ENCODE measurements at places on chromosomes 12 and 14.
A peak's percentile ranks its signal among the peaks of the same experiment; 100 is the strongest.

DNA sequence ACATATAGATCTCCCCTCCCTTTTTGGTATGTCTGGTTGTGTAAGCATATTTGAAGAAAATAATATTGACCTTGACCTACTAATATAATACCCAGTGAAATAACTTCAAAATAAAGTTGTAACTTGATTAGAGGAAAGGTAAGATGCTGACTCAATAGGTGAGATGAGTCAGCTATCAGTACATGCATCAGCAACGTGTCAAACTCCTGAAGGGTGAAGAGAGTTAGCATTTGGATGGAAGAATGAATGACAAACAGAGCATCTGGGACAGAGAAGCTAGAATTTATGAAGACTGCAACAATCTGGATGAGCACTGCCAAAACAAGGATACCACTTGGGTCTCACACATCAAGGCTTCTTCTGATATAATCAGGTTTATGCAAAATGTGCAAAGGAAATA is 74.9 kb downstream of the PPP2R5E start:
- no peak for DNase-seq
- no peak overlapping the region for H3K4me3 ChIP-seq
- no peak overlapping the region for H3K27ac ChIP-seq
- H3K36me3 ChIP-seq, result peaks cover 2% of the 10 kb centered on the region
- H3K27me3 ChIP-seq, result no peaks in the 10 kb centered on the region

DNA sequence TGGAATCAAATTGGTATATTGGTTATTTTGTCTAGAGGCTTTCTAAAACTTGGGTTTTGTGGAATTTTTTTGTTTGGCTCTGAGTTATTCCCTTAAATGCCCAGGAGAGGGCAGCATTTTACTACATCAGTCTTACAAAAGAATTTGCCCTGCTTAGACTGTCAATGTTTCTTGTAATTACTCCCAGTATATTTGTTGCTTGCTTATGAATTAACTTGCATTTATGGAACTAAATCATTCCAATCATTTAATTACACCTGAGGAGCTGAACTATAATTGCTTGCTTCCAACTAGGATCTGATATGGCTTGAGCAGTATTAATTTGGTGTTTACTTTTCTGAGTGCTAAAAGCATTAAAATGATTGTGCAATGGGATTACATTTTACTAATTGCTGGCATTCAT is 48.7 kb downstream of the MIPOL1 start:
- DNase-seq, result no peak
- no peak overlapping the region for H3K4me3 ChIP-seq
- no peaks in the 10 kb centered on the region for H3K27me3 ChIP-seq
- H3K27ac ChIP-seq, result no peak overlapping the region

DNA sequence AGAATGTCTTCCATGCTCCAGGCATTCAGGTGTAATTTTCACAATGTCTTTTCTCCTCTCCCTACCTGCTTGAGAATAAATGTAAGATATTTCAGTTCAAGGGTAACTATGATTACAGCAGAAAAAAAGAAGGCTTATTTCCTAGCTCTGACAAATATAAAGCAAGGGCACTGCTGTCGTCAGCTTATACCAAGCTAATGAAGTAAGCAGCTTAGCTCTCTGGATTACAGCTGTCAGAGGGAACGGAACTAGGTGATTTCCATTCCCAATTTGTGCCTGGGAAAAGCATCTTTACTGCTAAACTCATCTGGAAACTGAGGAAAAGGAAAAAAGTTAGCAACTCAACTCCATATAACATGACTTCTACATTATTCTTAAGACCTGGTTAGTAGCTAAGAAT is 56.5 kb downstream of the ZFYVE26 start:
- no peaks in the 10 kb centered on the region for H3K4me1 ChIP-seq
- no peak overlapping the region for H3K27ac ChIP-seq
- H3K36me3 ChIP-seq, result peaks cover 33% of the 10 kb centered on the region
- DNase-seq, result no peak
- no peak overlapping the region for H3K4me3 ChIP-seq
- no peaks in the 10 kb centered on the region for H3K27me3 ChIP-seq

GRCh38 chr12:29565727-29566126 is 68.2 kb upstream of the OVCH1 start:
- no peaks in the 10 kb centered on the region for H3K36me3 ChIP-seq
- no peak overlapping the region for H3K4me3 ChIP-seq
- no peaks in the 10 kb centered on the region for H3K4me1 ChIP-seq
- H3K27me3 ChIP-seq, result peaks cover 43% of the 10 kb centered on the region
- no peak for DNase-seq

DNA sequence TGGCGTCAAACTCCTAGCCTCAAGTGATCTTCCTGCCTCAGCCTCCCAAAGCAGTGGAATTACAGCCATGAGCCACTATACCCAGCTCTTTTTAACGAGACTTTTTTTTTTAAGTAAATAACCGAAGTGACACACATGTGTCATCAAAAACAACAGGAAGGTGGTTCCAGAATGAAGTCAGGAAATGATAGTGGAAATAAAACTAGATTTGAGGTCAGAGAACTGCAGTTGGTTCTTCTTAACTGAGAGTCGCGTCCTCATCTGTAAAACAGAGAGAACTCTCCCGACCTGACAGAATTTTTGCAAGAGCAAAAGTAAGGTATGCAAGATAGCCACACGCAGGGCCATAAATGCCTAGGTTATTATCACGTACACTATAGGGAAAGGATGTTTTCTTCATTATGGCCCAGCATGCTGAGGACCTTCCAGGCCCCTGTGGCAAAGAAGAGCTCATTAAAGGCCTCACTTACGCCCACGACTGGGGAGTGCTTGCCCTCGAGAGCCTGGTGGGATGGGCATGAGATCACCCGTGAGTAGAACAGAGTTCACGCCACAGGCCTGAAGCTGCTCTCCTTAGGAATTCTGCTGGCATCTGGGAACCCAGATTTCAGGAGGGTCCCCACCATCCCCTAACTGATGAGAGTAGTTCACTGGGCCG is 67.2 kb downstream of the SCARB1 start:
- no peaks in the 10 kb centered on the region for H3K36me3 ChIP-seq
- H3K27ac ChIP-seq, result no peak overlapping the region
- H3K4me3 ChIP-seq, result no peak overlapping the region
- no peak for DNase-seq

DNA sequence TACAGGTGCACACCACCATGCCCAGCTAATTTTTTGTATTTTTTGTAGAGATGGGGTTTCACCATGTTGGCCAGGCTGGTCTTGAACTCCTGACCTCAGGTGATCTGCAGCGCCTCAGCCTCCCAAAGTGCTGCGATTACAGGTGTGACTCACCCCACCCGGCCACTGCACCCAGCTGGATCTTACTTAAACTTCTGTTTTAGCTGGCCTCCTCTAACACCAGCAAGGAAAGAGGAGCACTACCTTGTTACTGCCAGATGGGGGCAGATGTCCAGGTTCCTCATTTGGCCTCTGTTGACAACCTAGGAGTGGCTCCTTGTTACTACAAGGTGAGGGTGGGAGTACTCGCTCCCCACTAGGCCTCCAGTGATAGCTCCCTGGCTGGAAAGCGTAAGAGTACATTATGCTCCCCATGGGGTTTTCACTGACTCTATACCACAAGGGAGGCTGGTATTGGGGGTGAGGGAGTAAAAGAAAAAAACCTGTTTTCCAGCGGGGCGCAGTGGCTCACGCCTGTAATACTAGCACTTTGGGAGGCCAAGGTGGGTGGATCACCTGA is 13.2 kb upstream of the ARF6 start:
- peaks cover 9% of the 10 kb centered on the region for H3K4me1 ChIP-seq
- no peak overlapping the region for H3K4me3 ChIP-seq
- H3K27me3 ChIP-seq, result no peaks in the 10 kb centered on the region
- DNase-seq, result peak; percentile 48
- peak overlapping the region; percentile 59 for H3K27ac ChIP-seq

DNA sequence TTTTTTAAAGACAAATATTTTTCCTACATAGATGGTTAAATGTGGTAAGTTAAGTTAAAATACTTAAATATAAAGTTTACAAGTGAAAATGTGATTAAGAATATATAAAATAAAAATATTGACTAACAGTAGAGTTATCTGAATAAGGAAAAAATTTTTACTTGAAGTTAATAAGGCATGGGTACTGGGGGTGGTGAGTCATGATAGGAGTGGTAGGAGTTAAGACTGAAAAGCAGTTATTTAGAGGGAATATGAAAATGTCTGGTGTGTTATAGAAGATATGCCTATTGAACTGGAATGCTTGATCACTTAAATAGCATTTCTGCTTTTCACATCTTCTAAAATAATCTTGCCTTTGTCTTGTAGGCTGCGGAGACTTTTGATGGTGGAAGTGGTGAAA is 68.7 kb downstream of the CCDC91 start:
- no peak overlapping the region for H3K27ac ChIP-seq
- DNase-seq, result no peak
- peaks cover under 1% of the 10 kb centered on the region for H3K4me1 ChIP-seq
- H3K27me3 ChIP-seq, result no peaks in the 10 kb centered on the region

- H3K4me3 ChIP-seq, result no peak overlapping the region
- no peak overlapping the region for H3K27ac ChIP-seq
- no peaks in the 10 kb centered on the region for H3K36me3 ChIP-seq
- no peak for DNase-seq
- no peaks in the 10 kb centered on the region for H3K4me1 ChIP-seq
These were observed 9.2 kb downstream of the APOLD1 start for GRCh38 chr12:12794686-12795085.

GRCh38 chr14:53541411-53541810 is 388.3 kb upstream of the DDHD1 start:
- DNase-seq, result no peak
- no peaks in the 10 kb centered on the region for H3K27me3 ChIP-seq
- no peak overlapping the region for H3K4me3 ChIP-seq
- no peak overlapping the region for H3K27ac ChIP-seq
- no peaks in the 10 kb centered on the region for H3K36me3 ChIP-seq

GRCh38 chr12:53806721-53807120 is 54.9 kb upstream of the CISTR start:
- peaks cover 34% of the 10 kb centered on the region for H3K27me3 ChIP-seq
- H3K4me3 ChIP-seq, result no peak overlapping the region
- no peaks in the 10 kb centered on the region for H3K4me1 ChIP-seq
- H3K36me3 ChIP-seq, result no peaks in the 10 kb centered on the region
- no peak for DNase-seq
- no peak overlapping the region for H3K27ac ChIP-seq

- no peak for DNase-seq
- H3K4me3 ChIP-seq, result peak overlapping the region; percentile 36
- H3K36me3 ChIP-seq, result no peaks in the 10 kb centered on the region
- H3K27ac ChIP-seq, result peak overlapping the region; percentile 10
- peaks cover 16% of the 10 kb centered on the region for H3K4me1 ChIP-seq
These were observed 12.2 kb upstream of the CALCOCO1 start for GRCh38 chr12:53739214-53740129.

GRCh38 chr12:20089077-20089476 is 279.3 kb upstream of the PDE3A start:
- no peak for DNase-seq
- H3K36me3 ChIP-seq, result no peaks in the 10 kb centered on the region
- peaks cover 9% of the 10 kb centered on the region for H3K27me3 ChIP-seq
- H3K27ac ChIP-seq, result no peak overlapping the region
- no peak overlapping the region for H3K4me3 ChIP-seq
- no peaks in the 10 kb centered on the region for H3K4me1 ChIP-seq

DNA sequence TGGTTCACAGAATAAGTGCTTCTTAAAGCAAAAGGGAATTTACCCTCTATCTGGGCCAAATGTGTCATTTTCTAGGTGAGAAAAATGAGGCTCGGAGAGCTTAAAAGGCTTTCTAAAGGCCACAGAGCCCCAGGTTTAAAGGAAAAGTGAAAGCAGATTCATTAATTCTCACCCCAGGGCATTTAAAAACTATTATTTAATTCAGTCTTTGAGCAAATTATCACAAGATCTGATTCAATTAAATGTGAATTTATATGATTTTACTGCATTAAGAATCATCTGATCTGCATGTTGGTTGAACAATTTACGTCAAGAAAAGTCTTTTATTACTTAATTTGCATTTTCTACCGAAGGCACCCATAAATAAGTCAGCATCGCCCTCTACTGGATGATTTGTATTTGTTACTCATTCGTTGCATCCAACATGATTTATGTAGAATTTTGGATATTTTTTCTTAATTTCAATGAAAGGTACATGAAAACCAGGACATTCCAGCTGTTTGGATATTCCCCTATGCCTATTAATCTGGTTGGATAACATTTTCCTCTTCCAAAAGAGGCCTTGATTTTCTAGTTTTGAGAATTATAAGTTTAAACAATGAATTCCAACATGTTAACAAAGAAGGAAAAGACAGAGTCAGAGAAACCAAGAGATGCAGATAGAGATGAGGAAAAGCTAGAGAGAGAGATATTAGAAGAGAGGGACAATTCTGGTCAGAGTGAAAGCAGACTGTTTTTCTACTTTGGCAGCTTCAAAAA is 19.1 kb upstream of the DHRS7 start:
- no peaks in the 10 kb centered on the region for H3K27me3 ChIP-seq
- DNase-seq, result peak; percentile 23
- H3K4me3 ChIP-seq, result peak overlapping the region; percentile 73
- peaks cover 15% of the 10 kb centered on the region for H3K4me1 ChIP-seq
- H3K36me3 ChIP-seq, result no peaks in the 10 kb centered on the region
- peak overlapping the region; percentile 88 for H3K27ac ChIP-seq

DNA sequence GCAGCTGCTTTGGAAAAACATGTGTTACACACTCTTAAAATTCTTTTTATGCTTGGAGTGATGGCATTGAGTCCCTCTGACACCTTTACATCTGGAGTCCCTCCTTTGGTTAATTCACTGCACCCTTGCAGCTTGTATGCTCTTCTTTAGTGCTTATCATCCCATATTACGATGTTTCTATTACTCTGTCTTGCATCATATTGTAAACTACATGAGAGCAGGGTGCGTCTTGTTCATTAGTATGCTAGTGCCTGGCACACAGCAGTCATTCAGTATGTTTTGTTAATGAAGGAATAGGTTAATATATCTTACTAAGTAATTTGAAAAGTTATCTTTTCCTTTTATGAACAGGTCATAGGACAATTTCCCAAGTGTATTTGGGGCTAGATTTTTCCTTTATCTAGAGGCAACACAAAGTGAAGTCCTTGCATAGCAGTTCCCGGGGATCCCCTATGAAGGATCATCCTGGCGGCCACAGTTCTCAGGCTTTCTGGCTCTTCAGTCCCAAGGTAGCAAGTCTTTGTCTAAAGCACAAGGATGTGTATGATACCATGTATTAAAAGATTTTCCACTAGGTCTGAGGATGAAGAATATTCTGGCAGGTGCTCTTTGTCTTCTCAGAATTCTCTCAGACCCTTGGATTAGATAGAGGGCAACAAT is 363.8 kb downstream of the FUT8 start:
- no peaks in the 10 kb centered on the region for H3K4me1 ChIP-seq
- peaks cover 2% of the 10 kb centered on the region for H3K36me3 ChIP-seq
- no peaks in the 10 kb centered on the region for H3K27me3 ChIP-seq
- DNase-seq, result no peak

- H3K4me3 ChIP-seq, result no peak overlapping the region
- peaks cover 1% of the 10 kb centered on the region for H3K36me3 ChIP-seq
- DNase-seq, result no peak
- H3K4me1 ChIP-seq, result peaks cover 14% of the 10 kb centered on the region
These were observed 17.8 kb upstream of the PPP2R5C start for GRCh38 chr14:101743701-101744100.

DNA sequence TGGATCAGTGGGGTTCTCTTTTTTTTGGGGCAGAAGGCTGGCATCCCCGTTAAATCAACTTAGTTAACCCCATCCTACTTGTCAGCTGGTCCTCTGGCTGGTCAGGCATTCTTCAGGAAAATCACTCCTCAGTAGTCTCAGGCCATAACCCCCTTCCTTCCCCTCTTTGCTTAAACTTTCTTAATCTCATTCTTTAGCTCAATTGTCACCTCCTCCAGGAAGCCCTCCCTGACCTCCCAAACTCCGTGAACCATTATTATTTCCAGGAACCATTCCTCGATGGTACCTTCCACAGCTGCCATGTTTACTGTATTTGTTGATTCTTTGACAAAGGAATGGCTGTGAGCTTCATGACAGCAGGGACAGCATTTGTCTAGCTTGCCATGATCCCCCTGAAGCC is 72.5 kb upstream of the FBXO21 start:
- H3K4me1 ChIP-seq, result no peaks in the 10 kb centered on the region
- no peak overlapping the region for H3K4me3 ChIP-seq

All from central memory CD8-positive, alpha-beta T cell (primary cell).